Mesenteric fat pad (tissue), 1 donor: ENCODE measurements at places on chromosomes 12 and 14. TPM values are rescaled to one million over a fixed set of nuclear protein-coding genes. Genes with fewer than 3 reads are reported as not detected.

CPNE6 gene
- total RNA-seq, result not detected

FGF23 gene
- not detected for total RNA-seq

ADAMTS20 gene
- total RNA-seq, result not detected

ARMH4 gene
- 3.4 TPM for total RNA-seq

OLR1 gene
- total RNA-seq, result 6.2 TPM

DNA sequence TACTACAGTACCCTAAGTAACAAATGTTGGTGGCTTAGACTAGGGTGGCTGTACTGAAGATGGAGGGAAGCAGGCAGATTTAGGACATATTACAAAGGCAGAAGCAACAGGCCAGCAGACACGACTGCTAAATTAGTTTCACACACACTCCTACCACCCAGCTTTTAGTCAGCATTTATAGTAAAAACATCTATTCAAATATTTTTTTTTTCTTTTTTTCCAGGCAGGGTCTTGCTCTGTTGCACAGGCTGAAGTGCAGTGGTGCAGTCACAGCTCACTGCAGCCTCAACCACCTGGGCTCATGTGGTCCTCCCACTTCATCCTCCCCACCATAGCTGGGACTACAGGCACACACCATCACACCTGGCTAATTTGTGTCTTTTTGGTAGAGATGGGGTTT lies 72.9 kb downstream of the CDK17 start:
- no peak for DNase-seq

DNA sequence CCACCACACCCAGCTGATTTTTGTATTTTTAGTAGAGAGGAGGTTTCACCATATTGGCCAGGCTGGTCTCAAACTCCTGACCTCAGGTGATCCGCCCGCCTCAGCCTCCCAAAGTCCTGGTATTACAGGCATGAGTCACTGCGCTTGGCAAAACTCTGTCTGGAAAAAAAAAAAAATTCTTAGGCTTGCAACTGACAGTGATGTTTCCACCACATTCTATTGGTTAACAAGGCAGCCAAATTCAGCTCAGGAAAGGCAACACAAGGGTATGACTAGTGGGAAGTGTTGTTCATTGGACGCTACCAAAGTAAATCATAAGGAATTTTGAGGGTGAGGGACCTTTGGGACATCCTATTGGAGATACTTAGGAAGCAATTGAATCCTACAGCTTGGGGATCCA lies 2.9 kb upstream of the SBNO1 start:
- DNase-seq, result no peak

DNA sequence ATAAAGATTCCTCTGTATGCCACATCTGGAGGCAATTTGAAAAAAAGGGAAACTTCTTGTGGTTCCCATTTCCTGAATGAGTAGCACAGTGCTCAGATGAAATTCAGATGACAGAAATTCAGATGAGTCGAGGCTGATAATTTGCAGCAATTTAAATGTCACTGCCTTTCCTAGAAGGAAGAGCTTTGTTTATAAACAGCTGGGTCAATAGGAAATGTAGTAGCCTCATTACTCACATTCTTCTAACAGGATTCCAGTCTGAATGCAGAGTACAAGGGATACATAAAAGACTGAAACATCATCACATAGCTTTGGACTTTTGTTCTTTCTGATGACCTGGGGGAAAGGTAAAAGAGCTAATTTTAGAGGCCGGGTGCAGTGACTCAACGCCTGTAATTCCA lies 11.3 kb upstream of the DACT1 start:
- DNase-seq, result no peak

ZDHHC22 gene
- not detected for total RNA-seq

DNA sequence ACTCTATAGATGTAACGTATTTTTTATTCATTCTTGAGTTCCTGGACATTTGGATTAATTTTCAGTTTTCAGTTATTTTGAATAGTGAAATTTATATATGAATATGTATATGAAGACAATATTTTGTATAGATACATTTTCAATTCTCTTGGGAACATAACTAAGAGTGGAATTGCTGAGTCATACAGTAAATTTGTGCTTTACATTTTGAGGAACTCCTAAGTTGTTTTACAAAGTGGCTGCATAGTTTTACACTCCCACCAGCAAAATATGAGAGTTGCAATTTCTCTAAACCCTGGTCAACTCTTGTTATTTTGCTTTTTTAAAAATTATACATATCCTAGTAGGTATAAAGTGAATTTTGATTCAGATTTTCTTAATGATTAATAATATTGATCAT lies 1838.6 kb upstream of the SEL1L start:
- no peak for DNase-seq

GRCh38 chr14:21025371-21026273 lies 761 bp upstream of the NDRG2 start:
- no peak for DNase-seq
